Stimulated activated naive CD4-positive, alpha-beta T cell (primary cell): ENCODE measurements at places on chromosomes 4 and X.
A peak's percentile ranks its signal among the peaks of the same experiment; 100 is the strongest.

- no peak for DNase-seq
These were observed 22.8 kb downstream of the NDST4 start for GRCh38 chr4:115090483-115091075.

DNA sequence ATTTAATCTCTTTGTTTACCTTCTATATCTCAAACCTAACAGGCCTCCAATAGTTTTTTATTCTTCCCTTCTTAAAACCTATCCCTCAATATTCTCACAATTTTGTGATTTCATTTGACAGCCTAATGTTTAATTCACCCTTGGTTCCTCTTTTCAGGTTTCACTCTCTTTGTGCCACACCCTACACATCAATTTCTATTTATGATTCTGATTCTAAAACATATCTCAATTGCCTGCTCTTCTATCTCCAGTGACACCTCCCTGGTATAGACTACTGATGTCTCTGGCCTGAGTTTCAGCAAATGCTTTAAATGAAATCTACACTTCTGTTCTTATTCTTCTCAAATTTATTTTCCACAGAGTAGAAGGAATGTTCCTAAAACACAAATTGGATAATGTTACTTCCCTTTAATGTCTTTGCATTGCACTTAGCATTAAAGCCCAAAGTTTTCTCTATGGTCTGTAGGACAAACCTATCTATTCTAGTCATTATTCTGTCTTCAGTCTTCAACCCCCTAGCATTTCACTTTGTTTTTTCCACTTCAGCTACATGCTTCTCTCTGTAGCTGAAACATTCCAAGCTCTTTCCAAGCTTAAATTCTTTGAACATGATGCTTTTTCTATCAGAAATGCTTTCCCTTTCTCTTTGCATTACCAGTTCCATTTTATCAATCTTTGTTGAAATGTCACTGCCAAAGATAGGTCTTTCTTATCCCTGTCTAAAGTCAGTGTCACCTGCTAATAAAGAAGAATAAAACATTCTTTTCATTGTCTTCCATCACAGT, 622.0 kb downstream of the CENPC start:
- no peak for DNase-seq

DNA sequence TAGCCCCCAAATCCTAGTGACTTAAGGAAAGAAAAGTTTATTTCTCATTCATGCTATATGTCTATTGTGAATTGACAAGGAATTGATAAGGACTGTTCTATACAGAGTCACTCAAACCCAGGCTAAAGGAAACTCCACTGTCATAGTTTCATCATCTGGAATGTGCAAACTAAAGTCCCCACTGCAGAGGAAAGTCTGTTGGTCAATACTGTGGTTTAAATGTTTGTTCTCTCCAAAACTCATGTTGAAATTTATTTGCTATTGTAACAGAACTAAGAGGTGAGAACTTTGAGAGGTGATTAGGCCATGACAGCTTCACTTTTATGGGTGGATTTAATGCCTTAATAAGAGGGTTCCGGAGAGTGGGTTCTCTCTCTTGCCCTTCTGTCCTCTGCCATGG, 149.6 kb downstream of the COX18 start:
- no peak for DNase-seq

- DNase-seq, result no peak
These were observed 38.5 kb downstream of the CHRNA9 start for GRCh38 chr4:40373636-40374035.

GRCh38 chr4:102042871-102043802, 252.6 kb downstream of the BANK1 start:
- no peak for DNase-seq

DNA sequence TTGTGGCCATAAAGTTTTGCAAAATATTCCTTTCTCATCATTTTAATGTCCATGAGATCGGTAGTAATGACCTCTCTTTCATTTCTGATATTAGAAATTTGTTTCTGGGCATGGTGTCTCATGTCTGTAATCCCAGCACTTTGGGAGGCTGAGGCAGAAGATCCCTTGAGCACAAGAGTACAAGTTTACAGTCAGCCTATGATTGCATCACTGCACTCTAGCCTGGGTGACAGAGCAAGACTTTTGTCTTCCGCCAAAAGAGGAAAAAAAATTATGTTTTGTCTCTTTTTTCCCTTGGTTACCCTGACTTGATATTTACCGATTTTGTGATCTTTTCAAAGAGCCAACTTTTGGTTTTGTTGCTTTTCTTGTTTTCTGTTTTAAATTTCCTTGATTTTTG, 10.8 kb upstream of the NKAP start:
- DNase-seq, result no peak

DNA sequence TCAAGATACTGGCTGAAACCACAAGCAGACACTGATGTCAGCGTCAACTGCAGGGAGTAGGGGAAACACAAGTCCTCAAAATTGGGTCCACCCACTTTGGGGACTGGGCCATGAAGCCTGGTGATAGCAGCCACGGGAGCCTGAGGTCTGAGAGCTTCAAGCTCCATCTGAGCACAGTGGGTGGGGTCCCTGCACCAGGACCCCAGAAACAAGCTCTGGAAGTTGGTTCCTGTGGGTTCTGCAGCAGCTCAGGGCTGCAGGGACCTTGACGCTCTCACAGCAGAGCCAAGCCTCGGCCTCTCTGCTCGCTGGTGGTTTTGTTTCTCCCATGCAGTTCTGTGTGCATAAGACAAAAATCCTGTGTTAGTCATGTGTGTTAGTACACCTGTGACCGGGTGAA, 54.5 kb downstream of the CPLX1 start:
- no peak for DNase-seq

DNA sequence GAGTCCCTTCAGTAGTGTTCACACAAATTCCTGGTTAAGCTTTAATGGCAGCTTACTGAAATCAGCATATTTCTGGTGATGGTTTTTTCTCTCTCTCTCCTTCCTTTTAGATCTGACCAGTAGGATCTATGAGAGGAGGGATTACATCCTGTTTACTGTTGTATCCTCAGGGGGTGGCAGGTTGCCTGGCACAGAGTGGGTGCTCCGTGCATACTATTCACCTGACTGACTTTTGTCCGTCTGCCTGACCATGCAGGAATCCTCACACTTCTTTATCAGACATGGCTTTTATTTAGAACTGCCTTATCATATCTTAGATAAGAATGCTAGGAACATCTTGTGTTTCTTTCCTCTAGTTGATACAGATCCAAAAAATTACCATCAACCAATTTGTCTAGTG, 29.6 kb downstream of the MCUB start:
- no peak for DNase-seq

DNA sequence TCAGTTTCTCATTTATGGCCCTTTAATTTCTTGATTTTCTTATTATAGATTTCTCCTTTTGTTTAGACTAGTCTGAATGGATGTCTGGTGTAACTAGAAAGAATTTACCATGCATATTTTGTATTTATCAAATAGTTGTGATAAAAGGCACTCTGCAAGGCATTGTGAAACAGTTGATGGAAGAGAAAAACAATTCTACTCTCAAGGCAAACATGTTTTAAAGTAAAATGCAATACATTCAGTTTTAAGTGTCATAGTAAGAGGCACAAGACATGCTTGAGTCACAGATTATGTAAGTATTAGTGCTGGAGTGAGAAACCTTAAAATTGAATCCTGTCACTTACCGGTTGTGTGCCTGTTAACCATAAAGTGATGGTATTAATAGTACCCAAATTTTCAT, 283.3 kb upstream of the DKK2 start:
- no peak for DNase-seq

DNA sequence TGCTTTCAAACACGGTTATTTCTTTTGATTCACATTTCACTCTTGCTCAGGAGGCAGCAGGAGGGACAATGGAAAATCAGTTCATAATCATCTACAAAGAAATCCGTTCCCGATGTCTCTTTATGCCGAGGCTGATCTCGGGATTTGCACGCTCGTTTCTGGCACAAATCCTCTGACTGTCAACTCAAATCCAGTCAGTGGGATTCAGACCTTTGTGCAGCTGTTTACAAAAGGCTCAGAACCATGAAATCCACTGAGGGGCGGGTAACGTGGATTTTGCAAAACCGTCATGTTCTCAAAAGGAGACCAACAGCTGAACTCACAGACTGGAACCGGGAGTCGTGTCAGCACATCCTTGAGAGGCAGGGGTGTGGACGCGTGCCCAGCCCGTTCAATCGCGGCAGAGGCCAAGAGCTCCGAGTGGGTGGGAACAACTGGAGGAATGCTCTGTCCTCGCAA, 46.4 kb downstream of the ACOX3 start:
- no peak for DNase-seq

DNA sequence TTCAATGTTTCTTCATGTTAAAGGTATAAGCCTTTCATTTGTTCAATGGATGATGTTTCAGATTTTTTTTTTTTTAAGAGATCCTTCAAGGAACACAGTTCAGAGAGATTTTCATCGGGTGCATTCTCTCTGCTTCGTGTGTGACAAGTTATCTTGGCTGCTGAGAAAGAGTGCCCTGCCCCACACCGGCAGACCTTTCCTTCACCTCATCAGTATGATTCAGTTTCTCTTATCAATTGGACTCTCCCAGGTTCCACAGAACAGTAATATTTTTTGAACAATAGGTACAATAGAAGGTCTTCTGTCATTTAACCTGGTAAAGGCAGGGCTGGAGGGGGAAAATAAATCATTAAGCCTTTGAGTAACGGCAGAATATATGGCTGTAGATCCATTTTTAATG, 75.8 kb downstream of the NPNT start:
- no peak for DNase-seq

GRCh38 chrX:151985955-151986354, 11.5 kb upstream of the GABRE start:
- DNase-seq, result no peak

- DNase-seq, result no peak
These were observed 74.2 kb downstream of the BEND4 start for GRCh38 chr4:42078184-42078801.

GRCh38 chr4:105130945-105131344, 15.7 kb upstream of the TET2 start:
- DNase-seq, result no peak

- DNase-seq, result no peak
These were observed 10.0 kb upstream of the ADD1 start for GRCh38 chr4:2833671-2834000.

DNA sequence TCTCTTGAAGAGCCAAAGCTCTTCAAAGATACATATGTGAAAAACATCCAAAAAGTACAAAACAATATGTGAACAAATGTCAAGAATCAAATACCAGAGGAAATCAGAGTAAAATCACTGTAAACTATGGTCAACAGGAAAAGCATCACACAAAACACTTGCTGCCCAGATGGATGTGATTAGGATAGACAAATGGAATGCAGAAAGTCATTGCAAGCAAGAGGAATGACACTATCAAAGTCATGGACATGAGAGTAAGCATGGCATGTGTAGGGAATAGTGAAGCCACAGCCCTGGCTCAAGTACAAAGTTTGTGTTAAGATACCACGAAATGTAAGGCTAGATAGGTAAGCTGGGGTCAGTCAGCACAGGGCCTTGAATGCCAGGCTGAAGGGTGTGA, 37.7 kb downstream of the CLDN2 start:
- DNase-seq, result no peak

DNA sequence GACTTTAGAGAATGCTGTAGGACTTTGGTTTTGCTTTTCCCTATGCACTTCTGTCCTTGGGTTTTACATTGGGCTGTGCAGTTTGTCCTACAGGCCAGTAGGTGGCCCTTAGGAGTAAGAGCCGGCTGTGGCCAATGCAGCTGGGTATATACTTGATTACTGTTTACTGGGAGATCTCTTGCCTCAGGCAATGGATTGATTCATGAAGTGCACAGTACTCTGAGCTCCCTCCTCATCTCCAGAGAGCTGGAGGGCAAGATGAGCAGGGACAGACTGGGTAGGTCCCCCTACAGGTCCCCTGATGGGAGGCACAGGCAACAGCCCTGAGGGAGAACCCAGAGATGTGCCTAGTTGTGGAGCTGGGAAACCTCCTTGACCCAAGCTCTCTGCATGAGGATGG, 103.8 kb upstream of the QRFPR start:
- no peak for DNase-seq

DNA sequence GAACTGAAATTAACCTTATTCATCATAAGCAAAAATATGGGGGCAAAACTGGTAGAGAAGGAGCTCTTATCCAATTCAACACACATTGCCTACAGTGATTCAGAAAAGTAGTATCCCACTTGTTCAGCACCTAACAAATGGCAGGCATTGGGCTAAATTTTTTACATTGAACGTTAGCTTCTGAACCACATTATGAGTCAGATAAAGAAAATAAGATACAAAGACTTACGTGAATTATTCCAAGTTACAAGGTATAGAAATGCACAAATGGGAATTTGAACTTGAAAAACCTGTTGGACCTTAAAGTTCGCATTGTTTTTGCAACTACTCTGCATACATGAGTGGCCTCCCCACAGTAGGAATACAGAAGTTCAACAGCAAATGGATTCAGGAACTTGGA, 210.6 kb downstream of the LDB2 start:
- no peak for DNase-seq

DNA sequence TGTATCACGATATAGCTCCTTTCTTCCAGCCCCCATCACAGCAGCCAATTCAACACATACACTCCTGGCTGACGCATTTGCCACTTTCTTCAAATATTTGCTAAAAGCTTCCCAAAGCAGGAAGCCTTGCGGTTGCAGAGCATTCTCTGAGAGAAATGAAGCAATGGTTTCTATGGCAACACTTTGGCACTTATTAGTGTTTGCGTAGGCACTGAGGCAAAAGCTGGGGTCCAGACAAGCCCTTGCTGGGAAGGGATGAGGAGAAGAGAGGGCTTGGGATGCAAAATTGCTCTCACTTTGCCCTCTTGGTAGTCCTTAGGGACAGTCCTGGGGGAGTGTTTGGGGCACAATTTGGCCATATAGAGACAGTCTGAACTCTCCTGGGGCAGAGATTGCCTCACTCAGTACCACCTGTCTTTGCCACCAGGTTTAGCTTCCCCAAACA, 55.0 kb upstream of the PAK3 start:
- peak; percentile 36 for DNase-seq

- DNase-seq, result no peak
These were observed 26.1 kb upstream of the IGFBP7 start for GRCh38 chr4:57136281-57136680.

- DNase-seq, result no peak
These were observed 390.7 kb upstream of the GALNT7 start for GRCh38 chr4:172777729-172778431.

DNA sequence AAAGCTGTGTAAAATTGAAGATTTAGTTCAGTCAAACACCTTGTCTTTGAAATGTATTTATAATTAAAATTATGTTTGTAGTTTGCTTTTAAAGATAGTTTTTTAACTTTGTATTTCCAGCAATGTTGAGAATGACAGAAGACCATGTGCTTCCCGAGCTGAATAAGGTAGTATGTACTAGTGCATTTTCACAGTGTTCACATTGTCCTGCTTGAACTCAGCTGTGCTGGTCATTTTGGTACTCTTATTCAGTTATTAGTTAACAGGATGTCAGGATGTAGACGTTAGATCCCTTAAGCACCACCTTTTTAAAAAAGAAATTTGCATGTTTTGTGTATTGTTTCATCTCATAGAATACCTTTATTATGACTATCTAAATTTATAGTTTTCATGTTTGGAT, 28.4 kb downstream of the ANAPC4 start:
- no peak for DNase-seq

DNA sequence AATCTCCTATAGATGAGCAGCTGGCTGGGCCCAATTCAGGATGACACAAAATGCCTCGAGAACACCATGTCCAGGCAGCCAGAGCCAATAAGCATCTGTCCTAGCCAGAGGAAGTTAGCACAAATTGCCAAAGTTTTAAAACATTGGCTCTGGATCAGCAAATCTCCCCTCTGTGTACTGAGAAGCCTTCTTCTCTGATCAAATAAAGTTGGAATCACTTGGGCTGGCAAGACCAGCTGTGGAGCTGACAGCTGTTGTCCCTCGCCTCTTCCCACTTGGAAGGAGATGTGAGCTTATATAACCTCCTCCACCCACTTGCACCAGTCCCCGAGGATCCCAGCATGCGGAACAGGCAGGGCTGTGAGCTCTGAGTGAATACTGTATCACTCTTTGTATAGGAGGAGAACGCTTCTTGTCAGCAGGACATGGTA, 183.9 kb downstream of the OPHN1 start:
- DNase-seq, result no peak
